ENCODE measurements at places on chromosomes 1 and 21. TPM values are rescaled to one million over a fixed set of nuclear protein-coding genes. Genes with fewer than 3 reads are reported as not detected.

SPATA46 gene
- not detected for total RNA-seq

PI4KB gene
- 25.2 TPM for total RNA-seq

CNKSR1 gene
- total RNA-seq, result 0.11 TPM

KISS1 gene
- 0.38 TPM for total RNA-seq

FAM72A gene
- total RNA-seq, result 10.2 TPM

EXO1 gene
- 22.2 TPM for total RNA-seq

CFAP141 gene
- total RNA-seq, result not detected

ARTN gene
- 0.33 TPM for total RNA-seq

GABRD gene
- 0.66 TPM for total RNA-seq

TRIM17 gene
- total RNA-seq, result not detected

THEM4 gene
- total RNA-seq, result 13.1 TPM

KRTAP21-2 gene
- not detected for total RNA-seq

PTTG1IP gene
- total RNA-seq, result 98.9 TPM

PAQR6 gene
- total RNA-seq, result 4.6 TPM

AVPR1B gene
- total RNA-seq, result not detected

IFNLR1 gene
- 1.1 TPM for total RNA-seq

SYT6 gene
- 0.41 TPM for total RNA-seq

All from A549 treated with AZD2906 at 1 μM for 4 hours (cell line).